ENCODE measurements at places on chromosomes 12 and 14. TPM values are rescaled to one million over a fixed set of nuclear protein-coding genes. Genes with fewer than 3 reads are reported as not detected.

The SPRING1 gene
- 32.5 TPM for total RNA-seq

The TAS2R8 gene
- not detected for total RNA-seq

GRCh38 chr12:64611341-64612284, 1.3 kb downstream of the RASSF3 start:
- DNase-seq = no peak

DNA sequence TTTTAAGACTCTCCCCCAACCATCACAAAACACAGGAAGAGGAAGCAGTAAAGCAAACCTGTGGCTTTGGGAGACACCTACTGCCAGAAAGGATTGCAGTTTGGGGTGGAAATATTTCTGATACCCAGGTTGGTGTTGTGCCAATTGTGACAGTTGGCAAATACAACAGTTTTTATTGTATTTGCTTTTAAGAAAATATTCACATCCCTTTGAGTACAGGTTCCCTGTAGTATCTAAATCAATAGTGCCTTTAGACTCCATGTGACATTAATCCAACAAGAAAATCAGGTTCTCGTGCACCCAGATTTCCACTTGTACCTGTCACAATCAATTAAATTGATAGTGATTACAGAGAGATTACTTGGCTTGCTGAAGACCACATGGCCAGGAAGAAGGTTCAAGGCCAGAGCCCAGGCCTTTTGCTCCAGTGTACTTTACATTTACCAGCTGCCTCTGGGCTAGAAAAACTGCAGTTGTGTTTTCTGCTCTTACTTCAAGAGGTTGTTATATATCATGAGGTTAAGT, 361.2 kb downstream of the ATP23 start:
- DNase-seq = no peak

DNA sequence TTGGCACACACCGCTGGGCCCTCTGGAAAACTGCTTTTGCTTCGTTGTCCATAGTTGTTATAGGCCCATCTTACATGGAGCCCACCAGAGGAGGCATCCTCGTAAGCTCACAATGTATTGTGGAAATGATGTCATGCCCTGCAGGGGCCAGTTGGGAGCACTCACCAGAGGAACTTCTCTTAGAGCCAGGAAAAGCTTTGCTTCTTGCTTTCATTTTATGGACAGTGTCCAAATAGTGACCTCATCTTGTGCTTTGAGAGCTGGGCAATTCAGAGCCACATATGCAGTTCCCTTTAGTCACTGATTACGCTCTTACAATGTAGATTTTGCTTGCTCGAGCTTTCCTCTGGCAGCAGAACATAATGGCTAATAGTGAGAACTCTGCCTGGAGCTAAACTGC, 275.6 kb downstream of the AACS start:
- DNase-seq = no peak

DNA sequence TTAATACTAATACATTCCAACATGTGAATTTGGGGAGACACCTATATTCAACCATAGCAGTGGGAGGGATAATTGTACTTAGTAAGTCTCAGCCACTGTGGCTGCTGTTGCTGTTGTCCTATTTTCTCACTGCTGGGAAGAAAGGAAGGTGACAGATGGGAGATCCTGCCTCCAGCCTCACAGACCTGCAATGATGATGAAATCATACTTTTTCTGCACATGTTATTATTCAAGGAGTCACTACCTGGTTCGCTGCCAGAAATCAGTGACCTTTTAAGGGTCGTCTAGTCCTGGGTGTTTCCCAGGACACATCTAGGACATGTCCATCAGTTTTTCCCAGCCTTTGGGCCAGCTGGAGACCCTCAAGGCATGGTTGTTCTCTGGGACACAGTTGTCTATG, 106.2 kb upstream of the RPH3A start:
- no peak for DNase-seq

GRCh38 chr14:103684471-103684870, 30.8 kb downstream of the XRCC3 start:
- no peak for DNase-seq

DNA sequence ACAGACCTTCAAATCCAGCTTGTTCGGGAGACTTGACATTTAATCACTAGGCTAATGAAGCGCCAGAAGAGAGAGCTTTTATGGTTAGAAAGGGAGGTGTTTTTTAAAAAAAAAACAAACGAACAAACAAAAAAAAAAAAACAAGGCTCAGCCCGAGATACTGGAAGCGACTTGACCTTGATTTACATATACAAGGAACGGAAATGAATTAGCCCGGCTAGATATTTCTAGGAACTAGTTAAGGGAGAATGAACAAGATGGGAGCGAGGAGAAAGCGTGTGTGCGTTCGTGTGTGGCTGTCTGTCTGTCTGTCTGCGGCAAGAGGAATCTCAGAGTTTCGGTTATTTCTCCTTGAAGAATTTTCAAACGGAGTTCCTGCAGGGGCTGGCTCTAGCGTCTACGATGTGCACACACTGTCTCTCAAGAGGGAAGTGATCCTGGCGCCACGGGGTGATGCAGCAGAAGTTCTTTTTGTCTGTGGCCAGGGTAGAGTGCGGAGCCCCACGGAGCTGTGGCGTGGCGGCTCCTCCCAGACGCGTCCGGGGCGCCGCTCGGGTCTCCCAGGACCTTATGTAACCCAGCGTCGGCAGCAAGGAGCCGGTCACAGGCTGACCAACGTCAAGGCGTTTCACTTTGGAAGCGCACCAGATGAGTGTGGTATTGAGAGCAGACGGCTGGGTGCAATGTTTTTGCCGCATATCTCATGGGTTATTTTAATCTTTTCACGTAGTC, 18.8 kb downstream of the SOCS2 start:
- DNase-seq = peak; percentile 47

- DNase-seq = no peak
Observed at GRCh38 chr14:101034986-101035385, 131.5 kb upstream of the RTL1 start.

- no peak for DNase-seq
Observed at GRCh38 chr12:30110958-30111586, 327.3 kb upstream of the TMTC1 start.

GRCh38 chr12:82182601-82183190, 175.5 kb downstream of the CCDC59 start:
- DNase-seq = no peak

DNA sequence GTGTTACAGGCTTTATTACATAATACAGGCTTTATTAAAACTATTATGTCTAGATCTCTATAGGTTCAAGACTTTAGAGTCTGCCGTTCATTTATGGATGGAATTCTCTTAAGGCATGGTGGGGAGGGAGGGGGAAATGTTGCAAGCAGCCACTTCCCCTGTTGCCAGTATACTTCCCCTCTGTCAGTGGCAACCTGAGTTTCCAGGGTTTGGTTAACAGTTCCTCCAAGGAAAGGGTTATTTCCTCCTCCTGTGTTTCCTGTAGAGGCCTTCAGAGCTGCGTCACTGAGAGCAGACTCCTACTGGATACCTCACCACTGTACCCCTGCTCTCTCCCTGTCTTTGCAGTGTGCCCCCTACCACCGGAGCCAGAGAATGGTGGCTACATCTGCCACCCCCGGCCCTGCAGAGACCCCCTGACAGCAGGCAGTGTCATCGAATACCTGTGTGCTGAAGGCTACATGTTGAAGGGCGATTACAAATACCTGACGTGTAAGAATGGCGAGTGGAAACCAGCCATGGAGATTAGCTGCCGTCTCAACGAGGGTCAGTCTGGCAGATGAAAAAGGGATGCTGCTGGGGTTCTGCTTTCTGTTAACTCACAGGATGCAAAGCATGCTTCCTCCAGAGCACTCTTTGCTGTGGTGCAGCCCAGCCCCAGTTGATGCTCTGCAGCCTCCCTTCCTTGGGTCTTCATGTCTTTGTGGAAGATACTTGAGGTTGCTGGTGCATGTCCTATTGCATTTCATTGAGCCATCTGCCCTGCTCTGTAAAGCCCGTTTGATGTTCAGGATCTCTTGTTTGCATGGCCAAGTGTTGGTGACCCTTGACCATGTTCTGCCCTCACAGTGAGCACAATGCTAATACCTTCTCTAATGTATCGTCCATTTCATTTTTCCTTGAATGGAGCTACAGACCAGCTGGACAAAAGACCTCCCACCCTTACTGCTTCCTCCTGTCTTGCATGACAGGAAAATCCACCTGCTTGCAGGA, 63.6 kb upstream of the SRSF5 start:
- no peak for DNase-seq

DNA sequence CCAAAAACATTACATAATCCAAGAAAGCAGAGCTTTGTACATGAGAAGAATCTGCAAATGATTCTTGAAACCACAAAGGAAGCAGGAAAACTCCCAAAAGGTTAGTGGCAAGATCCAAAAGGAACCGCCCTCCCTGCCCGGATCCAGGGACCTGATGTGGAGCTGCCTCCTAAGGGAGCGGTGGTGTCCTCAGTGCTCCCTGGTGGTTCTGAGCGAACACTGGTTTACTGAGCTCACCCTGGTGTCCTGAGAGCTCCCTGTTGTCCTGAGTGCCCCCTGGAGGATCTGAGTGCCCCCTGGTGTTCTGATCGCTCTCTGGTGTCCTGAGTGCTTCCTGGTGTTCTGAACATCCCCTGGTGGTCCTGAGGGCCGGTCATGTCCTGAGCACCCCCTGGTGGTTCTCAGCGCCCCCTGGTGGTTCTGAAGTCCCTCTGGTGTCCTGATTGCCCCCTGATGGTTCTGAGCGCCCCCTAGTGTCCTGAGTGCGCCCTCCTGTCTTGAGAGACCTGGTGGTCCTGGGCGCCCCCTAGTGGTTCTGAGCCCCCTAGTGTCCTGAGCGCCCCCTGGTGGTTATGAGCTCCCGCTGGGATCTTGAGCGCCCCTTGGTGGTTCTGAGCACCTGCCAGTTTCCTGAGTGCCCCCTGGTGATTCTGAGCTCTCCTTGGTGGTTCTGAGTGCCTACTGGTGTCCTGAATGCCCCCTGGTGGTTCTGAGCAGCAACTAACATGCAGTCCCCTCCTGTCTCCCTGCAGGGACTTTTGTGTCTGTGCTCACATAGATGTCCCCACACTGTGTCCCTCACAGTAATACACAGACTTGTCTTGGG, 891.1 kb downstream of the TMEM121 start:
- DNase-seq = no peak

- peak; percentile 95 for DNase-seq
Observed at GRCh38 chr12:6280053-6280469, 30.4 kb upstream of the PLEKHG6 start.

DNA sequence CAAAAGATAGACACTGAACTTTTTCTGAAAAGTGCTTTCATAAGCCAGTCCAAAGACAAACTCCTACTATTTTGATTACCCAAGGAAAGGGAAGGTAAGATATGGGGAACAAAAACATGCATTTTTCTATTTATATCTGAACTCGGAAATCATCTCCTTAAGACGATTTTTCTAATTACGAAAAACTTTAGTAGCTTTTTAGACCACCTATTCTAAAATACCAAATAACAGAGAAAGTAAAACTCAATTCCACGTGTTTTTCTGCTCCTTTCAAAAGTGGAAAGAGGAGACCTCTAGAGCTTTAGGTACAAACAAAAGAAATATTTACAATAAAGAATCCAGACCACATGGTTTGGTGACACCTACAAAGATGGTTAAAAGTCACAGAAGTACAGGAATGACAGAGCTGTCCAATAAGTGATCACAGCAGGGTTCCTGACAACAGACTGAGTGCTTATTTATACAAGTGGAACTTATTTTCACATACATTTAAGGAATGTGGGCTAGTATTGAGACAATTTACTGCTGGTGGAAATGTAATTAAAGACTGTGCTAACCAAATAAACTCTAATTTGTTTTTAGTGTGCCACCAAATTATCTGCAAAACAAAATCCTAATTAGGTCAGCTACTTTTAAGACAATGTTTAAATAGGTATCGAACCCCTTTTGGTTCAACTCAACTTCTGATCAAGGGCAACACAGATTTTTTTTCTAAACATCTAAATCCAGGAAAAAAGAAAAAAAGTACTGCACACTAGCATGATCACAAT, 2.4 kb downstream of the LRIG3 start:
- DNase-seq = no peak

GRCh38 chr12:93743999-93744689, 67.0 kb downstream of the CRADD start:
- DNase-seq = no peak

DNA sequence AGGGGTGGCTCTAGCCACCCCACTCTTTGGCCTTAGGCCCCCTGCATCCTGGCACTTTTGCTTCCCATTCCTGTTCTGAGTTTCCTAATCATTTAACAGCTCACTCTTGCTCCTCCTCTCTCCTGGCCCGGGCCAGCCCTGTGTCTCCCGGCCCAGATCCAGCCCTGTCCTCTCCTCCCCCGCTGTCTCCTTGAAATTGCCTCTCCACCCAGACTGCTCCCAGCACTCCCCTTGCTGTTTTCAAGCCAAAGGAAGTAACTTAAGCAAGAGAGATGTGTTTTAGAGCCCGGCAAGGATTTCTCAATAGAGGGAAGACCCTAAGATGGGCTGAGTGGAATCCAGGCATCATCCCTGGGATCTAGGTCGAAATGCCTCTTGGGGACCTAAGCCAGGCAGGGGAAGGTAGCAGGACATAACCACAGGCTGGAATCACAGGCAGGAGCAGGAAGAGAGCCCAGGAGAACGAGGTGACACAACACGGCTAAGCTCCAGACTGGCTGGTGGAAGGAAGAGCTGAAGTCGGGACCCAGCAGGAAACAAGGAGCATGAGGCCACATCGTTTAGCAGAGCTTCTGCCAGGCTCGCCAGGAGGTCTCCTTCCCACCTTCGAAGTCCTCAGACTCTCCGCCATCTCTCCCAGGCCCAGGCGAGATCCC, 2.0 kb upstream of the LRP1-AS start:
- DNase-seq = no peak

- DNase-seq = no peak
Observed at GRCh38 chr14:52730709-52731111, 744 bp downstream of the STYX start.

DNA sequence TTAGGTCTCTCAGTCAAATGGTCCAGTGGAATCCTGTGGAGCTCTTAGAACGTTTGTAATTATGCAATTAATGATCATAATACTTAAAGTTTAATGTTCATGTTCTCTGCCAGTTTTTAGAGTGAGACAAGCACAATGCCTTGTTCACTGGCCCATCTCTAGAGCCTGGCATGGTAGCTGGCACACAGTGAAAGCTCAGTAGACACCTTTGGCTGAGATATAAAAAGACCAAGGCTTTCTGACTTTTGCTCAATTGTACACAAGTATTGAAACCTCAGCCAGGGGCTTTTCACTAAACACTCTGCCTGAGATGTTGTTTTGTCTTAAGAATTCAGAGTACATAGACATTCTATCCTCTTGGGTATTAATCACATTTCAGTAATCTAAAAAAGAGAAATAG, 241.8 kb upstream of the ATP2B1 start:
- no peak for DNase-seq

- no peak for DNase-seq
Observed at GRCh38 chr14:38958589-38958988, 144.4 kb downstream of the SEC23A start.

- DNase-seq = peak; percentile 45
Observed at GRCh38 chr12:123533672-123534643, at the start of gene RILPL1. TSS of gene RILPL1 (minus strand) at chr12:123533719. CDS start at chr12:123533482, 237 bp downstream.

GRCh38 chr12:108772891-108773797, 41.8 kb upstream of the CORO1C start:
- no peak for DNase-seq

DNA sequence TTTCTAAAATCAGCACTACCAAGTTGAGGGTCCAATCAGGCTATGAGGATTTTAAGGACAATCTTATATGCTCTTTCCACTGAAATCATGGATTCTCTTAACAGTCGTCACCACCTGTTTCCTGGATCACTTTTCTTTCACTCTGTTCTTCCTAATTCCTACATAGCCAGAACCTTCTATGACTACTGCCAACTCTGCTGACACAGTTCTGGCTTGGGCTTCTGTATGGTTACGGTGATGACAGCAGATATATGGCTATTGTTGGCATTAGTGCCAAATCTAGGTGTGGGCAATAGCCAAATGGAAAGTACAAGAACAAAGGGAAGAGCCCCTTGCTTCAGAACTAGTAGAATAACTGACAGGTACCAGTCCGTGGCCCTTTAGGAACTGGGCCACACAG, 124.0 kb downstream of the ARID2 start:
- no peak for DNase-seq

GRCh38 chr12:11162502-11162901, 8.5 kb upstream of the SMIM10L1 start:
- no peak for DNase-seq
